ENCODE measurements at places on chromosomes 6 and 20.

DNA sequence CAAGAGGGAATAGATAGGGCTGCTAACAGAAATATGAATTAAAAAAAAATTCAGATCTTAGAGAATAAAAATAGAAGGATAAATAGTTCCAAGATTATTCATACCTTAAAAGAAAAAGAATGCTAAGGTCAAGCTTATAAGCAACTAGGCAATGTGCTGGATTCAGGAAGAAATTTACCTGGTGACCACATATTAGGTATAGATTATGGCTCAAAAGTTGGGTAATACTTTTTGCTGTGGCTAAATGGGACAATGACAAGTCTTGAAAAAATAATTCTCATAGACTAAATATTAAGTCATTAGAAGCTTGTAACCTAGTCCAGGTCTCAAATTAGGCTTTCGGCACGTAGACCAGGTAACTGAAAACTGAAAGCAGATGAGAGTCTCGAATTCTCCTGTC is 17.2 kb downstream of the MAP3K5 start:
- no peak for DNase-seq

DNA sequence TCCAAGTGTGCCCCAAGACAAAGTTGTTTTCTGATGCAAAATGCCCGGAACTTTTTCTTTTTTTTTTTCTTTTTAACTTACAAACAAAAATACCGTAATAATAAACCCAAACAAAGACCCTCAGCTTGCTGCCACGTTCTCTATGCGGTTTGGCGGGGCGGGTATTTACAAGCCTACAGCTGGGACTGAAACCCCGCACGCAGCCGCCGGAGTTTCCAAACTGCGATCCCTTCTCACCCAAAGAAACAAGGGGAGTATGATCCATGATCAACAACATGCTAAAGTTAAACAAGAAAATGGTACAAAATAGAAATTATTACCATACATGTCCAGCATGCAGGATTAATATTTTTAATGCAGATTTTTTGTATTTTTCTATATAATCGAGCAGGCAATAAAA is 2.1 kb downstream of the MAFB start:
- DNase-seq = no peak

DNA sequence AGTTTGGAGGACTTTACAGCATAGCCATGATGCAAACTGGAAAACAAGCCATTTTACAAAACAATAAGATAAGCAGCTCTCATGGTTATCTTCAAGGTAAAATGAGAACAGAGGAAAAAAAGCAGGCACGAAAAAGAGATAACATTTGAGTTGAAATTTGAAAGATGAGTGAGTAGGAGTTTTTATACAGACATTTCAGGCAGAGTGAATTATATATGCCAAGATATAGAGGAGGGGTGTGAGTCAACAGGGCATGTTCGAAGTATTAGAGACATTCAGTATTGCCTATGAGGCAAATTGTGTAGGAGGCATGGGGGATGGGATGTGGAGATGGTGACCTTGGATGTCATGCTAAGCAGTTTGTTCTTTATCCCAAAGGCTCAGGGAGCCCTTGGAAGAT is 240.5 kb upstream of the MAN1A1 start:
- no peak for DNase-seq

DNA sequence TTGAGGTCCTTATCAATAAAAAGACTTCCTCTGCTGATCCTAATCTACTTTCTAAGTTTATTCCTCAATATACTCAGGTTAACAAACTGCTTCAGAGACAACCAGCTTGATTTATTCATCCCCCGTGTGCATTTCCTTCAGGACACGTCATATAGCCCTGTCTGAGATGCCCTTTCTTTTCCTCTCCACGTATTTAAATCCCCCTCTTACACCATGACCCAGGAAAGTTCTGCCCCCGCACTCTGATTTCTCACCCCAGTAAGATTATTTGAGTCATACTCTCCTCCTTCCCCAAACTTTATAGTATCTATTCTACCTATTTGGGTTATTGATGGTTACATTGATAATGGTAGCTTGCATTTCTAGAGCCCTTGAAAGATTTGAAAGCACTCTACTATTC is 9.8 kb upstream of the CGA start:
- no peak for DNase-seq

DNA sequence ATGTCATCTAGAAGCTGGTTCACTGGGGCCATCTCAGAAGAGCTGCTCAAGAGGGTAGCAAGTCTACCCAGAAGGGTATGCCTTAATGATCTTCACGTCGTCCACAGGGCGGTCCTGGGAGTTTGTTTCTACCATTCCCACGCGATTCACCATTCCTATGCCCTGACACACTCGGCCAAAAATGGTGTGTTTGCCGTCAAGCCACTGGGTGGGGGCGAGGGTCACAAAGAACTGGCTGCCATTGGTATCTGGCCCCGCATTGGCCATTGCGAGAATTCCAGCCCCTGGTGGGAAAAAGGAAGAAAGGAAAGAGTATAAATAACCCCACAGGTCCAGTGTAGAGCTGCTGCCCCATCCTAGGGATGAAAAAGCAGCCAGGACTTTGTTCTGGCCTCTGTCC is 16.5 kb upstream of the CPNE5 start:
- no peak for DNase-seq
